ENCODE measurements at places on chromosomes 11 and 22. TPM values are rescaled to one million over a fixed set of nuclear protein-coding genes. Genes with fewer than 3 reads are reported as not detected.

DNA sequence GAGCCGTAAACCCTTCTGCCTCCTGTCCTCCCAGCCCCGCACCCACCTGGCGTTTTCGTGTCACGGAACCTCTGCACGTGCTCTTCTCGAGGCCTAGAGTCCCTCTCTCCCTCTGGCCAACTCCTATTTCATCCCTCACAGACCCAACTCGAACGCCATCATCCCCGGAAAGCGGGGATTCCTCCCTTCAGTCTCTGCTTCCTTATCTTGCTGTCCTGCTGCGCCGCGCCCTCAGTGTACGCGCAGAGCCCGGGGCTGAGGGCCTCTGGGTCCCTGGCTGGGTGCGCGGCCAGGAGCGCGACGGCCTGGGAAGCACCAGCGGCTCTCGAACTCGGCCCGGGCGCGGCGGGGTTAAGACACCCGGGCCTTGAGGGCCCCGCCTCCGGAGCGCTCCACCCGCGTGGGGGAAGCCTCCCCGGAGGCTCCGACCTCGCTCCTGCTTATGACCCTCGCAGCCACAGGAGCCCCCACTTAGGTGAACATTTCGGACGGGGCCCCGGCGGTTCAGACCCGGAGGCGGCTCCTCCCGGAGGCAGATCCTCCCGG lies 398 bp upstream of the ATG16L2 start:
- no peak for DNase-seq

- no peak for DNase-seq
Measured at GRCh38 chr22:25680956-25681355, 61.0 kb upstream of the MYO18B start.

- DNase-seq = no peak
Measured at GRCh38 chr11:128415539-128415938, 171.8 kb downstream of the ETS1 start.

DNA sequence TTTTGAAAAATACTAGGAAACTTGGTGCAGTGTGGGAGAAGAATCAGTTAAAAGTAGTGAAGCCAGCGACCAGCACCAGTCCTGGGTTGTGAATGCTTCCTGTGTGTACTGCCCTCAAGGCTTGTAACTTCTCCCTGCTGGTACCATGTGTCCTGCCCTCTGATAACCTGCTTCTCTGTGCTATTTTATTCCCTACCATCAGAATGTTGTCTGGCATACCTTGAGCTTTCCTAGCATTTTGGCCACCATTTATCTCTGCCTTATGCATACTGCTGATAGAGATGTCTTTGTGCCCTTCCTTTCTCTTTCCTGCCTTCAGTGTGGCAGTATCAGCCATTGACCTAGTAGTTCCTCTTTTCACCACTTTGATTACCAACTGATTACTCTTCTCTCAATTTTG lies 2.0 kb downstream of the GTF2H1 start:
- no peak for DNase-seq

- no peak for DNase-seq
Measured at GRCh38 chr22:37431801-37432707, 4.8 kb upstream of the ELFN2 start.

GRCh38 chr11:104728927-104729326 lies 169.3 kb downstream of the CASP12 start:
- no peak for DNase-seq

DNA sequence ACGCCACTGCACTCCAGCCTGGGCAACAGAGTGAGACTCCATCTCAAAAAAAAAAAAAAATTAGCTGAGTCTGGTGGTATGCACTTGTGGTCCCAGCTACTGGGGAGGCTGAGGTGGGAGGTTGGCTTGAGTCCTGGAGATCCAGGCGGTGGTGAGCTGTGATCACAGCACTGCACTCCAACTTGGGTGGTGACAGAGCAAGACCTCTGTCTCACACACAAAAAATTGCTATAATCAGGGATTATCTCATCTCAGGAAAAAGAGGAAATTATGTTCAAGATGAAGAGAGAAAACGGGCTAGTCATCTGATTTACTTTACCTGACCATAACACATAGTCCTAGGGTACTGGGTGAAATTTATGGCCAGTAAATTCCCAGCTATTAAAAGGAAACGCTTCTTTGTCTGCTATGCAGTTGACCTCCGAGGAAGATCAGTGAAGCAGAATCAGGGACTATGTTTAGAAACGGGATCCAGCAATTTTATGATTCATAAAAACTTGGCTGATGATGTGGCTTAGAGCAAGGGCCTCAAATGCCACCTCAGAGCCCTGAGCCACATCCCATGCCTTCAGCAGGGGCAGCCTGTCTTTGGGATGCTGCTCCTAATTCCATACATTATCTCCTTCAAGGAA lies 386.2 kb downstream of the NTM start:
- DNase-seq = no peak

GRCh38 chr11:61926235-61926634 lies 8.9 kb upstream of the RAB3IL1 start:
- DNase-seq = no peak

GRCh38 chr11:65424205-65425104 lies 1.9 kb downstream of the NEAT1 start:
- no peak for DNase-seq

DNA sequence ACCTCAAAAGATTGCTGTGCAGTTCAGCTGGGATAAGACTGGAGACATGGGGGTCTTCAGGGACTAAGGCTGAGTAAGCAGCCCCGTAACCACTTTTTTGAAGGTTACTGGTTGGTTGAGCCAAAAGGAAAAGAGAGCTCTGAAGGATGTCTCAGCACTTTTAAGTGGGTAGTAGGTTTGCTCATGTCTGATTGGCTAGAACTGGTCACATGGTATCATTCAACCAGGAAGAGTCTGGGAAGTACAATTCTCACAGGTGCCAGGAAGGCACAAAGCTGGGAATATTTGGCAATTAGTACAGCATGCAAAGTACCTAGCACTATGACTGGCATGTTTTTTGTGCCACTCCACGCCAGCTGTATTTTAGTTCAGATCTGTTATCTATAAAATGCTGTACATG lies 58.1 kb downstream of the SNX19 start:
- DNase-seq = no peak

- no peak for DNase-seq
Measured at GRCh38 chr22:45970705-45971407, 6.1 kb downstream of the WNT7B start.

- no peak for DNase-seq
Measured at GRCh38 chr11:1746511-1746931, 3.9 kb downstream of the IFITM10 start.

DNA sequence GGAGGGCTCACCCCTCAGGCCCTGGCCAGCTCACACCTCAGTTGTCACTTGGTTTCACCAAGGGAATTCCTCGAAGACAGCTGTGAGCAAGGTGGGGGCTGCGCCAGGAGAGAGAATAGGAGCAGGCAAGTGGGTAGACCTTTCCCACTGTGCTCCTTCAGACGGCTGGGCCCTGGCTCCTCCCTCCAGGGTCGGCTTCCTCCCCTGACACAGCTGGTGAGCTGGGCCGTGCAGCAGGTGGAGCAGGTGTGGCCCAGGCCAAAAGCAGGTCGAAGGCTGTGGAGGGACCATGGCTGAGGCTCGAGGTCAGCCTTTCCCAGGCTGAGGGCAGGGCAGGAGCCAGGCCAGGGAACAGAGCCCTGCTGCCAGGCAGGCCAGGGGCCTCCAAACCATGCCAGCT lies 12.5 kb upstream of the MYRF start:
- no peak for DNase-seq

GRCh38 chr11:21912285-21912684 lies 280.6 kb upstream of the ANO5 start:
- no peak for DNase-seq

DNA sequence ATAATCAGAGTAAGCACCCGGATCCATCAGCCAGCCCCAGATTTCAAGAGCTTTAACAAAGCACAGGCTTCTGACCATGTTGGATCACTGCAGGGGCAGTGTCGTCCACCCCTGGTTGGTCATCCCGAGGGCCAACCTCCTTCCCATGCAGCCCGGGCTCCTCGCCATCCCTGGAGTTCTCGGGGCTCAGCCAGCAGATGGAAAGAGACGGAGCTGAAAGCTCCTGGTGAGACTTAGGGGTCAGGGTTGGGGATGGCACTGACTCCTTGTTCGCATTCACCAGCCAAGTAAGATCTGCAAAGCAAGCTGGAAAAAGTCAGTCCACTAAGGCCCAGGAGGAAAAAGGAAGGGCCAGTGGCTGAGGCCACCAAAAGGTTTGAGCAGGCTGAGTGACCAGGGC lies 888.9 kb downstream of the BRD1 start:
- no peak for DNase-seq

DNA sequence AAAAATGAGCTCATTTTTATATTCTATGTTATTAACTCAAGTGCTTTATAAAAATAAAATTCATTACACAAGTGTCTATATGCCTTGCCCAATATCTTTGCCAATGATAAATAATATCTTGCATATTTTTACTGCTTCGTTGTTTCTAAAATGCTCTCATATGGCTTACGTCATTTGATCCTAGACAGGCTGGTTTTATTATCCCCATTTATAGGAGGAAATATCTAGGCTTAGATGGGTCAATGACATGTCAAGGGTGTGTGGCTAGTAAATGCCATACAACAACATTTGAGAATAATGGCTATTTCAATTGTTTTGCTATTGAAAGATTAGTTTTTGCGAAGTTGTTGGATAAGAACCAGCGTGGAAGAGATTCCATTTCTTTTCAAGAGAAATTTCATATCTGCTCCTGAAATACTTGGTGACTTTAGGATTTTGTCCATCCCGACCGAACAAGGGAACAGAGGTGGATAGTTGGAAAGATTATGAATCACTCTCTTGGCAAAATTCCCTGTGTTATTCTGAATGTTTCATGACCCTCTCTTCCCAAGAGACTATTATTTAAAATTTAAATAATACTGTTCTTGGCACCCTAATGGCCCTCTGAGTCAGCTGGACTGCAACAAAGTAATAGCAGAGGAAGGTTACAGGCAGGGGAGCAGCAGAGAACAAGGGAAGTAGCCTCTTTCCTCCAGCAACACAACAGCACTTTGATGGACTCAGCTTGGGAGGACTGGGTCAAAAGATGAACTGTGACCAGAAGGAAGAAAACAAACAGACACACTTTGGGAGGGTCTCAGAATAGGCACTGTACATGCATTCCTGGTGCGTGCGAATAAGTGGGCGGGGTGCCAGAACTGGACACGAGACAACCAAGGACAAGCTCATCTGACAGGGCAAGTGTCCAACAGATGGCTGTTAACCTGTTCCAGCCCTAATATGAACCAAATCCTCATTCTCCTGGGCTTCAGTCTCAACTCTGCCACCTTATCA lies 94.5 kb downstream of the ME3 start:
- DNase-seq = no peak

DNA sequence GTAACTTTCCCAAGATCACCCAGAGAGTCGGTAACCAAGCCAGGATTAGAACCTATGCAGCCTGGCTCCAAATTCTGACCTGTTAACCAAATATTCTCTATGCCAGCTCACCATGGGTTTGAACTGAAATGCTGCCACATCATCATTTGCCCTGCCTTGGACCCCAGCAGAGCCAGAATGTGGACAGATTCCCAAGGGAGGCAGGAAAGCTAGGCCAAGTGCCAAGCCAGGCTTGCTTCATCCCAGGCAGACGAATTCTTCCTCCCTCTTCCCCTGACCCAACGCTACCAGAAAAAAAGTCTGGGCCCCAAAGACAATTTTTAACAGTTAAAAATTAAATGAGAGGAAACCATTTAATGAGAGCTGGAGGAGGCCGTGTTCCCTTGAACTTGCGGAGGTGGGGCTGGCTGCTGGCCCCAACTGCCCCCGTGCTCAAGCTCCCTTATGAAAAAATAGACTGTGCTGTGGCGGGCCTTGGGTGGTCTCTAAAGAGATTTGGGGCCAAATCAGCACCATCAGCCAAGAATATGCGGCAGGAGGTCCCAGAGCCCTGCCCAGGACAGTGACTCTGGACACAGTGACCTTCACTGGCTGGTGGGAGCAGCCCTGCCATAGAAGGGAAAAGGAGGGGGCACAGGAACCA lies 184.1 kb upstream of the SYT13 start:
- DNase-seq = no peak

Gene APOBEC3B
- polyA plus RNA-seq = 0.44 TPM

Gene ASCL2
- polyA plus RNA-seq = 0.53 TPM

Gene TUBGCP6
- 11.6 TPM for polyA plus RNA-seq

Gene KCNJ5
- polyA plus RNA-seq = not detected

Gene INS
- not detected for polyA plus RNA-seq

Gene TYMP
- 41.3 TPM for polyA plus RNA-seq

Gene PPP2R5B
- polyA plus RNA-seq = 15.1 TPM

Gene TIMM10
- polyA plus RNA-seq = 64.9 TPM

Gene RAB38
- polyA plus RNA-seq = not detected

Gene ACTN3
- polyA plus RNA-seq = not detected

Gene CD248
- 0.39 TPM for polyA plus RNA-seq
